ENCODE measurements at places on chromosomes 3 and 15.

GRCh38 chr3:189056646-189057335 is 115.0 kb upstream of the TPRG1 start:
- no peak for DNase-seq

- no peak for DNase-seq
These were observed 77.8 kb upstream of the RNU6-1 start for GRCh38 chr15:67917636-67918035.

DNA sequence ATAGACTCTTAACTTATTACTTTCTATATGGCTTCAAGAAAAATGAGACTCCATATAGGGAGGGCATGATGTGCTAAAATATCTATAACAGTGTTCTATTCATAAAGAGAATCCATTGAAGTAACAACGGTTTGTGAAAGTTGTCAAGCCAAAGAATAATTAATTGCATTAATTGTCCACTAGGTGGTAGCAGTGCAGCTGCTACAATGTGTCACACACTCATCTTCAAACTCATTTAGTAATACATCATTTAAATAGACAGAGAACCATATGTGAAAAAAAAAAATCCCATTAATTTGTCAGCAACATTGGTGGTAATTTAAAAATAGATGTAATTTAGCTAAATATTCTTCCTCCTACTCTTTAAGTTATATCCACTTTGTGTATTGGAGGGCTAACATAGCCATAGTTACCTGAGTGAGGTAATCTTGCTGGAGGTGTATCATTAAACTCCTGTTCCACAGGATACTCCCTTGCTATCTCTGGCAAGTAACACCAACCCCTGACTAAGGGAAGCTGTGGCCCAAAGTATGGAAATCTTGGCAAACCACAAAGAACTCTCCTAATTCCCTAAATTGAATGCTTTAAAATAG is 3.7 kb upstream of the CPA3 start:
- peak; percentile 59 for DNase-seq

DNA sequence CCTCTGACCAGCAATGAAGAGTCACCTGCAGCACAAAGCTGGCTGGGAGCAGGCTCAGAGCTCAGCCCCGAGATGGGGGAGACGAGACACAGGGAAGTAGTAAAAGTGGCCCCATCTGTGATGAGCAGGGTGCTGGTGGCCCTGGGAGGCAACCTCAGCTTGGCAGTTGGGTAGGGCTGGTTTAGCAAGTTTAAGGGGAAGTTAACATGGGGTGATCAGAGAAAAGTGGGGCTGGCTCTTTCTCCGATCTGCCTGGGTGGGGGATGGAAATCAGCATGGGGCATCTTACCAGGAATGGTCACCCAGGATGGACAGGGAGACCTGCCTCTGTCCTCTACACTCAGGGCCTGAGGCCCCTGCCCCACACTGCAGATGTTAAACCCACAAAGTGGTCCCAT is 29.9 kb upstream of the SFMBT1 start:
- no peak for DNase-seq

GRCh38 chr3:121654493-121655385 is 6.0 kb downstream of the HCLS1 start:
- no peak for DNase-seq

GRCh38 chr15:96728591-96728990 is 398.1 kb downstream of the NR2F2 start:
- peak; percentile 17 for DNase-seq

DNA sequence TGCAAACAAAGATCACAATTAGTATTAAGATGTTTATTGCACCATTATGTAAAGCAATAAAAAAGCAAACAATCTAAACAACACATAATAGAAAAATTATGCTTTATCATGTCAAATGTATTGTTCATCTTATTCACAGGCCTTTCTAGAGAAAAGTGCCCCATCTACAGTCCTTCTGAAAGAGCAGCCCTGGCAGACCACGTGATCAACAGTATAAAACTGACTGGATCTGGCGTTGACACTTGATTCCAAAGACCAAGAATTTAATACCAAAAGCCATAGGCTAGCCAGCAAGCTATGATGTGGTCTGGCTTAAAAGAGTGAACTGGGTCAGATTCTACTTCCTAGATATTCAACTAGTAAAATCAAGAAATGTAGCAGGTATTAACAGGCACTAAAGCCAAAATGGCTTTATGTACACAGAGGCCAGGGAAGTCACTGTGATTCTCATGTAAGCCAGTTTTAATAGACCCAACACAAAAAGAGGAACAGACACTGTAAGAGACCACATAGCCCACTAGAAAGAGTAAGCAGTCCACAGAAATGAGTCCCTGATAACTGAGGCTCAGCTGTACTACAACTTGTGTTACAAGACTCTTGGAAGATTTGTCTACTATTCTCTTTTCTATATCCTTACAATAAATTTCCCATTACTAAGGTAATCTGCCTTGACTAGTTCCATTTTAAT is 32.5 kb downstream of the DMXL2 start:
- DNase-seq: peak; percentile 63

DNA sequence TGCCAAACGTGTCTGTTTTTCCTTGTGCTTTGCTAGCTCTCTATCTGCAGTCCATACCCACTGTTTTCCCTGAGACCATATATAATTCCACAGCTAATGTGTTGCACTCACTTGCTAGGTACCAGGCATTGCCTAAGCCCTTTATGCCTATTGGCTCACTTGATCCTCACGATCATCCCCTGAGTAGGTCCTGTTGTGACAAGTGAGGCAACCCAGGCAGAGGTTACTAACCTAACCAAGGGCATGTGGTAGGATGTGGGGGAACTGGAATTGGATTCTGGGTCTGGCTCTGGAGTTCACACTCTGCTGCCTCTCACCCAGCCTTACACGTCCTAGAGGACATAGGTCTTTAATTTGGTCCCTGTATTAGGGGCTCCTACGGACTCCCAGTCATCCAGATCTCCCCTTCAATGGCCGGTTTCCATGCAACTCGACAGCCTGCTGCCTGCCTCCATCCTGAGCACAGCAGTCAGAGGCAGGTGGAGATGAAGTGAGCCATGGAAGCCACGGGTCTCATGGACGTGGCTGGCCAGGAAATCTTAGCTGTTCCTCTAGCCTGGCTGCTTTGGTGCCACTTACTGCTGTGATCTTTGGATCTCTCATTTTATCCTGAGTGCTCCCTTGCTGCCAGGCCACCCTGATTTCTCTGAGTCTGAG is 38.9 kb upstream of the MYZAP start:
- no peak for DNase-seq

DNA sequence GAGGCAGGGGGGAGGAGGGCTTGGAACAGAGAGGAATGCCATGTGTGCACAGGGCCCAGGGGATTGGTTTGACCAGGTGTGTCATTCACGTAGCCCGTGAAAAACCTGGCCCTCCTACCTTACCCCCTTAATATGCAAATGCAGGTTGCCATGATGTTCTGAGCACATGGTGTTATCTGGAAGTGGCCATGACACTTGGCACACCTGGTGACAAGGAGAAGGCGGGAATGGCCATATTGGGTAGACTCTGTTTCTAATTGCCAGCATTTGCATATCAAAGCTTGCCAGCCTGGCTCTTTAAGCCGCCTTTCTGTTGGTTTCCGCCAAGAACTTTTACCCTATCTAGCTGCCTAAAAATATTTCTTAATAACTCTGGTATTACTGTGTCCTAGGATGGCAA is 202.1 kb upstream of the DPH6 start:
- DNase-seq: no peak
